Stimulated activated CD8-positive, alpha-beta memory T cell treated with anti-CD3 and anti-CD28 coated beads, Interleukin-2, amount 100 ng/mL, for 1 hour (primary cell): ENCODE measurements at places on chromosomes 11 and 22.
A peak's percentile ranks its signal among the peaks of the same experiment; 100 is the strongest.

DNA sequence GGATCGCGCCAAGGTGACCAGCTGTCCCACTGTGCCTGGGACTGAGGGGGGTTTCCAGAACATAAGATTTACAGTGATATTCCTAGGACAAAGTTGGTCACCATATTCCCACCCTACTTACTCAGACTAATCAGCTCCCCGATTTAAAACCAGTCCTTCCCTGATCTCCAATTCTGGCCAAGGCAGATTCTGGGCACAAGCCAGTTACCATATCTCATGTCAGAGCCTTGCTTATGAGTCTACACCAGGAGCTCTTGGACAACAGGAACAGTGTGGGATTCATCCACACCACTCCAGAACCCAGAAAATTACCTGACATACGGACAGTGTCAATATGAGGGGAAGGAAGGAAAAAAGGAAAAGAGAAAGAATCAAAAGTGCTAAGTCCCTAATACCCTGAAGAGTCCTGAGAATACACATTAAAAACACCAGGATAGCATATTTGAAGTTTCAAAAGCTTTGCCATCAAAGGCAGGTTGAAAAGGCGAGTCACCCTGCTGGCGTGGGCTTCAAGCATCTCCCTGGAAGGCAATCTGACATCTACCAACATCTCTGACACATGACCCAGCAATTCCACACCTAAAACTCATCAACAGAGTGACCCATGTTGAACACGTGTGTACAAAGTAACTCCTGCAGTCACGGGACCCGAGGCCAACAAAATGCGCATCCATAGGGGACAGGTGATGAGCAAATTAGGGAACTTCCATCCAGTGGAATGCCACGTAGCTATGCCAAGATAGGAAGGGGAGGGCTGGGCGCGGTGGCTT lies 8.0 kb upstream of the IL2RB start:
- no peak for DNase-seq

- DNase-seq: no peak
Observed at GRCh38 chr11:22193348-22194051, 615 bp downstream of the ANO5 start.

- DNase-seq: peak; percentile 53
Observed at GRCh38 chr22:22955866-22956535, 68.4 kb downstream of the IGLL5 start.

GRCh38 chr22:44702479-44703198 lies 635 bp downstream of the PRR5 start:
- no peak for DNase-seq

DNA sequence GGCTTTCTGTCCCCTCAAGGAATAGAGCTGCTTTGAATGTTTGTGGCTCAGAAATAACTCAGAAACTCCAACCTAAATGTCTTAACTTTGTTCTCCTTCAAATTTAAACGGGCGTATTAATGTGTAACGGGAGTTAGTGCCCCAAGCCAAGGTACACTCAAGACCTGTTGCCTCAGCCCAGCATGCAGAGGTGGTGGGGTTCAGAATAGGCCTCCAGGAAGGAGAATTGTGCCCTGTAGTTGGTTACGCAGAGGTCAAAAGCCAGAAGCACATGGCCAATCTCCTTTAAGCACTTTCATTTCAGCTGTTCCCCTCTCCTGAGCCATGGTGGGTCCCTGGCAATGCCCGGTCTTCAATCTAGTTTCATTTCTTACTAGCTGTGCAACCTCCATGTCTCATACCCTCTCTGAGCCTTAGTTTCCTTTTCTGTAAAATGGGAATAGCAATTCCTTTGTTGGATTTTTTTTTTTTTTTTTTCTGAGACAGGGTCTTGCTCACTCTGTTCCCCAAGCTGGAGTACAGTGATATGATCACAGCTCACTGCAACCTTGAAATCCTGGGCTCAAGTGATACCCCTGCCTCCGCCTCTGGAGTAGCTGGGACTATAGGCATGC lies 4.2 kb downstream of the HMOX1 start:
- DNase-seq: no peak

- no peak for DNase-seq
Observed at GRCh38 chr11:68961245-68961644, 19.5 kb downstream of the MRGPRD start.
